ENCODE measurements at places on chromosomes 1 and 21.

GRCh38 chr1:162192306-162192678, 122.8 kb downstream of the NOS1AP start:
- no peak for DNase-seq

DNA sequence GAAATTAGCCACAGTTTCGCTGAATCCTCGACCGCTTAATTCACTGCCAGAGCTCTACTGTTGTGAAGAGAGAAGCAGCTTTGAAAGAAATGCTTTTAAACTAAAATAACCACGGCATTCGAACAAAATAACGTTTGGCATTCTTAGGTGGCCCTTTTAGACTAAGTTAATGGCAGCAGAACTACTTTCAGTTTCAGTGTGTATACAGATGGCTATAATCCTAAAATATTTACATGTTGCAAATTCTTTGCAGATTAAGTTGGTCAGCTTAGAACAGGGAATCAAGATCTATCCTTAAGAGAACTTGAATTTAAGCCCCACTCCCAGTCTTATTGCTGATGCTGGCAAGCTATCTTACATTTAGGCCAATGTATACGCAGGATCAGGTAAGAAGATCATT, 62.7 kb downstream of the ADSS2 start:
- DNase-seq, result no peak

- no peak for DNase-seq
Observed at GRCh38 chr1:245678860-245679411, 524.2 kb downstream of the KIF26B start.

- DNase-seq, result peak; percentile 85
Observed at GRCh38 chr1:1777950-1778662, at the start of gene NADK. TSS of gene NADK (minus strand) at chr1:1778470. CDS start at chr1:1765406, 13,064 bp downstream.

DNA sequence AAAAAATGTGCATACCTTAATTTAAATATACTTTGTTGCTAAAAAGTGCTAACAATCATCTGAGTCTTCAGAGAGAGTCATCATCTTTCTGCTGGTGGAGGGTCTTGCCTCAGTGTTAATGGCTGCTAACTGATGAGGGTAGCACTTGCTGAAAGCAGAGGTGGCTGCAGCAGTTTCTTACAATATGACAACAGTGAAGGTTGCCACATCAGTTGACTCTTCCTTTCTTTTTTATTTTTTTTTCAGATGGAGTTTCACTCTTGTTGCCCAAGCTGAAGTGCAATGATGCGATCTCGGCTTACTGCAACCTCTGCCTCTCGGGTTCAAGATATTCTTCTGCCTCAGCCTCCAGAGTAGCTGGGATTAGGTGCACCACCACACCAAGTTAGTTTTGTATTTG, 2.6 kb upstream of the CFAP45 start:
- no peak for DNase-seq

GRCh38 chr1:180563026-180563827, 4.5 kb downstream of the OVAAL start:
- DNase-seq, result no peak

DNA sequence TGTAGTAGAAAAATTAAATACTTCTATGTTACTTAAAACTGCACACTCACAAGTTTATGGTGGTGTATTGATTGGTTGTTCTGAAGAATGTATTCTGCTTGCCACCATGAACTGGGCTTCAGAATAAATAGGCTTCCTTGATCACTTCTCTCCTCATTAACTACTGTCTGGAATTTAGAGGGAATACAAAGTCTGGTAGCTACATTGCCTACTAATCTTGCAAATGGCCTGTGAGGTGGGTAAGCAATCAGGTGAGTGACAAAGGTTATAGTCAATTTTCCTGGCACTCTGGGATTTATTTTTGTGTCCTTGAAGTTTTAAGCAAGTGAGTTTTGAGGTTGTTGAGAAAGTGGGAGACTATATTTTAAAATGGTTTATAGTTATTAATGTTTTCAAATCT, 101.8 kb downstream of the ROR1 start:
- DNase-seq, result no peak

DNA sequence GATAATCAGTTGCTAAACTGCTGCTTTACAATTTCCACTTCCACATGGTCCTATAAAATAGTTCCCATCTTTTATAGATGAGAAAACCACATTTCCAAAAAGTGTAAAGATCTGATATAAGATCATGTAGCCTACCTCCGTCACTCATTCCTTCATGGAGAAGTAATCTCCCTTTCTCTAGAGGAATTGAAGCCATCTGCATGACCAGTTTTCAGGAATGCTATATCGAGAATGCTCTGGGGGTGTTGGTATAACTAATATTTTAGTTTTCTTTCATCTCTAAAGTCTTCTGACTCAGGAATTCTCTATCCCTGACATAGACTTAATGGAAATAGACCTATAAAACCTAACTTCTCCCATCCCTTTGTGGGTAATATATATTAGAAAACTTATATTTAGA, 173.0 kb upstream of the UBE2U start:
- DNase-seq, result no peak

- DNase-seq, result no peak
Observed at GRCh38 chr1:85502625-85503083, 37.7 kb upstream of the DDAH1 start.

GRCh38 chr1:155294520-155295182, 6.6 kb downstream of the PKLR start:
- DNase-seq, result no peak

GRCh38 chr1:240170266-240170665, 78.6 kb downstream of the FMN2 start:
- no peak for DNase-seq

- no peak for DNase-seq
Observed at GRCh38 chr1:89705901-89706699, 73.2 kb downstream of the LRRC8C start.

- no peak for DNase-seq
Observed at GRCh38 chr1:96376846-96377245, 344.7 kb upstream of the PTBP2 start.

- DNase-seq, result peak; percentile 42
Observed at GRCh38 chr1:205680073-205680851, at the start of gene SLC45A3. TSS of gene SLC45A3 (minus strand) at chr1:205680509. CDS start at chr1:205664656, 15,853 bp downstream.

DNA sequence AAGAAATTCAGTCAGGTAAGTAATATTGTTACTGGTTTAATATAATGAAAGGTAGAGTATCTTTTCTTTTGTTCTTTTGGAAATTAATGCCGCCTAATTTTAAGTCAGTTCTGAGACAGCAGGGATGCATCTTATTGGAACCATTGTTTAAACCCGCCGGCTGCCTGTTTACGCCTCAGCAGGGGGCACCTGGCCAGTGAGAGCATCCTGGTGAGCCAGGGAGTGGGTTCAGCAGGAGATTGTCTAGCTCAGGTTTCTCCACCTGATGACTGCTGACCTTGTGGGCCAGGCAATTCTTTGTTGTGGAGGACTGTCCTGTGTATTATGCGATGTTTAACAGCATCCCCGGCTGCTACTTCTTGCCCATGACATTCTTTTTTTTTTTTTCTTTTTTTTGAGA, 30.2 kb downstream of the CHAF1B start:
- DNase-seq, result no peak

DNA sequence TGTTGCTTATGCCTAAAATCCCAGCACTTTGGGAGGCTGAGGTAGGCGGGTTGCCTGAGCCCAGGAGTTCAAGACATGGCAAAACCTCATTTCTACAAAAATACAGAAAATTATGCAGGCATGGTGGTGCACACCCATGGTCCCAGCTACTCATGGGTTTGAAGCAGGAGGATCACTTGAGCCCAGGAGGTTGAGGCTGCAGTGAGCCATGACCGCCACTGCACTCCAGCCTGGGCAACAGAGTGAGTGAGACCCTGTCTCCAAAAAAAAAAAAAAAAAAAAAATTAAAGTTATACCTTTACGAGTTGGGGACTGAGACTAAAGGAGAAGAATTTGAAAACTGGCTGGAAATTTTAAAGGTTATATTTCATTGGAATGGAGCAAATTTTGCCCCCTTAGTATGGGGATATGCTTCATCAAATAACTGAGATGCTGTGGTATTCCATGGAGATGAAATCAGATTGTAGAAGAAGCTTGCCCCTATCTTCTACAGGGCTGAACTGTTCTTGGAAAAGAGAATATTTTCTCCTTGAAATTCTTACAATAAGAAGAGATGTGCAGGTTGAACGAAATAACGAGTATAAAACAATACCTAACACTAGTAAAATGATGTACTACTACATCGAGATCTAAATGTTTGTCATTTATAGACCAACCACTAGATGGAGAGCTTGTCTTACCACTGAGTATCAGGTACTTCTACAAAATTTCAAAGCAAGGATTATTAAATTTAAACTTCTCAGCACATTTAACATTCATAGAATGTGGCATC, 34.9 kb upstream of the SCYL3 start:
- DNase-seq, result no peak

All from activated T-cell treated with anti-CD3 and anti-CD28 coated beads, Interleukin-2, amount 50 U/mL, for 1 hour (primary cell).